ENCODE measurements at places on chromosomes 5 and 9.
A peak's percentile ranks its signal among the peaks of the same experiment; 100 is the strongest.

GRCh38 chr5:150598006-150598405, 42.5 kb upstream of the SYNPO start:
- no peak for DNase-seq

DNA sequence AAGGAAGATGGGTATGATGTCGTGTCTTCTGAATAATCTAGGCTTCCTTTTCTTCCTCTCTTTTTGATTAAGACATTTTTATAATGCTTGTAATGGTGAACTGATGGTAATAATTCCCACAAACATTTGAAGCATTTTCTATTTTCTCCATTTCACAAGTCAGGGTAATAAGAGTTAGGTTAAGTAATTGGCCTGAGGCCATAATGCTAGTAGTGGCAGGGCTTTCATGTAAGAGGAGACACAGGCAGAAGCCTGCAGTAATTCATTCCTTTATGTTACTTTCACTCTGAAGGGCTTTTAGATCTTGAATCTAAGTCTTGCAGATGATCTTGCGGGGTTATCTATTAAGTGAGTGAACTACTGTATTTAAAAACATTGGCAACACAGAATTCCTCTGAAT, 374.9 kb downstream of the MAT2B start:
- no peak for DNase-seq

GRCh38 chr5:88660947-88661805, 221.8 kb downstream of the MEF2C start:
- peak; percentile 50 for DNase-seq

DNA sequence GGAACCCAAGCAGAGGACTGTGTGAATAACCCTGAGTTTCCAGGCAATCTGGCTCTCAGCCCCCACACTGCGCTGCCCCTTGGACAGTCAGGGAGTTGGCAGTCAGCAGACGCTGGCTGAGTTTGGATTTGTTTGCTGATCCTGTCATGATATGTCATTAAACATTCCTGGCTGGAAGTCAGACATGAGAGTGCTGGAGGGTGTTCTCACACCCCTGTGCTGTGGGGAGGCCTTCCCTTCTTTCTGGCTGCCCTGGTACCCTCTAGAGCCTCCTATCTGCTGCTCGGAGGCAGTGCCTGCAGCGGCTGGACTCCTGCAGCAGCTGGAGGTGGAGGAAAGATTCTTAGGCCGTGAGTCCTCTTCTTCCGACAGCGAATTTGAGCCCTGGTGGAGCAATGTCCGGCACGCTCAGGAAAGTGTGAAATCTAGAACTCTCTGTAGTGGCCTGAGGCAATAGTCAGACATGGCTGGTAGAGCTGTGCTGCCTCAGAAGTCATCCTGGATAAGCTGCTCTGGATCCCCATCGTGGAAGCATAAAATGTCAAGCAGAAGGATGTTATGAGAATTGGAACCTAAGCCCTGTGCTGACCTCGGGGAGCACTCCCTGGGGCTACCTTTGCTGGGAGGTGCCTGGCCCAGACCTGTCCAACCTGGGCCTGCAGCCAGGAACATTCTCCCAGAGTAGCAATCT, 72.0 kb downstream of the PDE8B start:
- DNase-seq, result no peak

DNA sequence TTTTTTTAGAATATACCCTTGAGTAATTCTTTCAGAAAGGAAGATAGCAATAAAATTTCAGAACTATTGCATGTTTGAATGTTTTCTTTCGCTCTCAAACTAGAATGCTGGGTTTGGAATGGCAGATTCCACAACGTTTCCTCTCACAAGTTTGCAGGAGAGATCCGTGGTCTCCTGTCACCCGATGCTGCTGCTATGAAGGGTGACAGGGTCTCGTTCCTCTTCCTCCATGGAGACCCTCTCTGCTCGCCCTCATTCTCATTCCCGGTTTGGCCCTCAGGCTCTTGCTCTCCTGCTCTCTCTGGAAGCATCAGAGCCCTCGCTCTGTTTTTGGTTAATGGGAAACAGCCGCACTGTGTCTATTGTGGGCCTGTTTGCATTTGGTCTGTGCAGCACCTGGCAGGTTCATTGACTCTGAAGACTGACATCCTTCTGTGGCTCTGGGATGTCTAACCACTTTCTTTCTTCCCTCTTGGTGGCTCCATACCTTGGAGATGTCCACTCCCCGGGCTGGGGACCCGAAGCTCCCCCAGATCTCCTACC, 12.6 kb upstream of the FAM163B start:
- no peak for DNase-seq

DNA sequence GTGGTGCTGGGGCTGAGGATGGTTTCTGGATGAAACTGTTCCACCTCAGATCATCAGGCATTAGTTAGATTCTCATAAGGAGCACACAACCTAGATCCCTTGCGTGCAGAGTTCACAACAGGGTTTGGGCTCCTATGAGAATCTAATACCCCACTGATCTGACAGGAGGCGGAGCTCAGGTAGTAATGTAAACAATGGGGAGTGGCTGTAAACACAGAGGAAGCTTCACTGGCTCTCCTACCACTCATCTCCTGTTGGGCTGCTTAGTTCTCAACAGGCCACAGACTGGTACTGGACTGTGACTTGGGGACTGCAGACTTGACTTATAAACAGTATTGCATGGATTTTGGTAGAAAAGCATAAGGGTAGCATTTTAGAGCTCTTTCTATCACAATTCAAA, 870.7 kb upstream of the CDH10 start:
- DNase-seq, result no peak

GRCh38 chr5:39161578-39161977, 57.8 kb downstream of the FYB1 start:
- no peak for DNase-seq

DNA sequence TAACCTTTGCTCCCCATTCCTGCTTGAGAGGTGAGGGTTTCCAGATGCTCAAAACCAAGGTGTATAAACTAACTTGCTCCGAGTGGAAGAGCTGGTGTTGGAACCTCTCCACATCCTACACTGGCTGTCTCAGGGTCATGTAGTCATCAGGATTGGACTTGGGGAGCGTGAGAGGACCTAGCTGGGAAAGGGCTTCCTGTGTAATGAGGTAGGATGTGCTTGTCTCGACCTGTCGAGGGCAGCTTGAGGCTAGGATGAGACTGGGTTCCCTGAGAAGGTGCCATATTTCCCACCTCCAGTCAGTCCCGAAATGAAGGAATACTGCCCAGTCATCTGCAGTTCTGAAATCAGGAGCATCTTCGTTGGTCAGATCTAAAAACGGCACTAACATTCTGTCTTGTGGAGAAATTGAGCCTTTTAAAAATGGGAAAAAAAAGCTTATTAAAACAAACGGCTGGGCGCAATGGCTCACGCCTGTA, 1.3 kb downstream of the CCNI2 start:
- no peak for DNase-seq

- DNase-seq, result no peak
Observed at GRCh38 chr9:37201581-37201980, 81.2 kb downstream of the ZCCHC7 start.

DNA sequence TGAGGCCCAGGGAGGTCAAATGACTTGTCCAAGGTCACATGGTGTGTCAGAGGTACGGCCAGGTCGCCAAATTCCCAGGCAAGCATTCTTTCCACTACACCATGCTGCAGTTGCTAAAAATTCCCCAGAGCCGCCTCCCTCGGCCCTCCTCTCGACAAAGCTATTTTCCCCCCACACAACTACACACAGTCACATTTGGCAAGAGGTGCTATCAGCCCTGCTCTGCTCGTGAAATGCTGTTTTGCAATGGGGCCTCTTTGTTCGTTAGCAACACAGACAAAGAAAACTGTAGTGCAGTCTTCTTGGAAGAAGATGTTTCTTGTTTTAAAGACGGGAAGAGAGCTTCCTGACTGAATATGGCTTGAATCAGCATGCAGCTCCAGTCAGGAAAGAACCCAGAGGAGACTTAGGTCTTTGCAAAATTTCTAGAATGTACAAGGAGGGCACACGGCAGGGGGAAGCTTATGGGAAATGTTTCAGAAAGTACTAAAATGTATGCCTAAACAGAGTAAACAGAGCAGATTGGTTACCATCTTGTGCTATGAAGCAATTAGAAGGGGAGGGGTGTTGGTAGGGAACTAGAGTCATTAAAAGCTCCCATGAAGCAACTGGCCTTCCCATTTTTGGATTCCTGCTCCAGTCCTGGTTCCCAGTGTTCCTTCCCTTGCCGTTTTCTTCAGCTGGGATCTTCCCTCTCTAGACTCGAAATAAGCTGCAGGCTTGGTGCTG, 14.2 kb downstream of the SLIT3 start:
- DNase-seq, result no peak

- DNase-seq, result no peak
Observed at GRCh38 chr9:109320331-109320741, 523 bp downstream of the EPB41L4B start.

DNA sequence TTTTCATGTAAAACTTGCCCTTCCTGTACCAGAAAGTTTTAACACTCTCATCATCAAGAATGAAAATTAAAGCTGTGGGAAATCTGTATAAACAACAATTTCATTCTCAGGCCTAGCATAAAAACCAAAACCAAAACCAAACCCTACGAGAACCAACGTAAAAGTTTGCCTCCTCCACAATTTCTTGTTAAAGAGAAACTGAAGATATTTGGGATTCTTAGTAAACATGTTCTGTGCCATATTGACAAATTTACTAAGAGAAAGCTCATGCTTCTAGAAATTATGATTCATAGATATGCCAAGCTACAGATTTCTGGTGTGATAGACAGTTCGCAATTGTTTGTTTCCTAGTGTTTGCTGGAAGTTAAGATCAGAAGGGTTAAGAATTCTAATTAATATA, 801.0 kb upstream of the NUDT12 start:
- no peak for DNase-seq

DNA sequence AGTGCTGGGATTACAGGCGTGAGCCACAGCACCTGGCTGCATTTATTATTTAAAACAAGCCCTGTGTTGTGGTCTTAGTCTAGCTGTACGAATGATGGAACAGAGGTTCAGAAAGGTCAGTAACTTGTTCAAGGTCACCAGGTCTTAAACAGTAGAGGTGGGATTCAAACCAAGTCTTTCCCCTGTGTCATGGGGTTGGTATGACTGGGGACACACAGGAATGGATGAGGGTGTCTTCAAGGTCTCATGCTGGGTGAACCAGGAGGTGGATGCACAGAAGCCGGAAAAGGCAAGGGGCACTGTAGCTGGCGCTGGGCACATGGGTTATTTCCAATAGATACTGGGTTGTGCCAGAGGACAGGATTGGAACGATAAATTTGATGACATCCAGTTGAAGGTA, 32.2 kb upstream of the TJP2 start:
- no peak for DNase-seq

DNA sequence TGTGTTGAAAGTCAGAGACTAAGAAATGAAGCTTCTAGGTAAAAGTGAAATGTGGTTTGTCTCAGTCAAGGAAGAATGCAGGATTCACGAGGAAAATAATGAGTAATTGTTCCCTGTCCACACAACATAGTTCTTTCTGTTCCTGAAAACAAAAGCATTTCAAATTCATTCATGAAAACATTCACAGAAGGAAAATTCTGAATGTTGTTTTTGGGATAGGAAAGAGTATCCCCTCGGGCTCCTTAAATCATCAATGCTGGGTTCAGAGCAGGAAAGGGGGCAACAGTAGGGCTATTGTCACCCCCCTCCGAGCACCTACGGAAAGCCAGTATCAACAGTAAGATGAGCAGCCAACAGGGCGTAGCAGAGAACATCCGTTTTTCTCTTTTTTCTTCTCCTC, 769.9 kb upstream of the ADAMTS16 start:
- DNase-seq, result no peak

DNA sequence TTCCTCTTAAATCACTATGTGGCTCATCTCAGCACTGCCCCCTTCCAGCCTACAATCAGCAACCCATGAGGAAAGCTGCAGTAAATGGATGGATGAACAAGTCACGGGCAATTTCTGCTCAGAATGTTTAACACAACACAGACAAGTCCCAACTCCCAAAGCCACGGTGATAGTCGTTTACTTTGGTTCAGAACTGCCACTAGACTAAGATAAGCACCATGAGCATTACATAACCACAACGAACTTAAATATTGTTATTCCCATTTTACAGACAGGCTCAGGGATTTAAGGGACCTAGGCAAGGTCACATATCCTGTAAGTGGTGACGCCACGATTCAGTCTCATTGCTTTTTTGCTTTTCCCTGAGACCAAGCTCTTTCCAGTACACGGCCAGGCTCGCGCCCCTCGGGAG, 2.0 kb upstream of the SMIM27 start:
- no peak for DNase-seq

- DNase-seq, result no peak
Observed at GRCh38 chr9:129022037-129022436, 6.1 kb downstream of the SH3GLB2 start.

DNA sequence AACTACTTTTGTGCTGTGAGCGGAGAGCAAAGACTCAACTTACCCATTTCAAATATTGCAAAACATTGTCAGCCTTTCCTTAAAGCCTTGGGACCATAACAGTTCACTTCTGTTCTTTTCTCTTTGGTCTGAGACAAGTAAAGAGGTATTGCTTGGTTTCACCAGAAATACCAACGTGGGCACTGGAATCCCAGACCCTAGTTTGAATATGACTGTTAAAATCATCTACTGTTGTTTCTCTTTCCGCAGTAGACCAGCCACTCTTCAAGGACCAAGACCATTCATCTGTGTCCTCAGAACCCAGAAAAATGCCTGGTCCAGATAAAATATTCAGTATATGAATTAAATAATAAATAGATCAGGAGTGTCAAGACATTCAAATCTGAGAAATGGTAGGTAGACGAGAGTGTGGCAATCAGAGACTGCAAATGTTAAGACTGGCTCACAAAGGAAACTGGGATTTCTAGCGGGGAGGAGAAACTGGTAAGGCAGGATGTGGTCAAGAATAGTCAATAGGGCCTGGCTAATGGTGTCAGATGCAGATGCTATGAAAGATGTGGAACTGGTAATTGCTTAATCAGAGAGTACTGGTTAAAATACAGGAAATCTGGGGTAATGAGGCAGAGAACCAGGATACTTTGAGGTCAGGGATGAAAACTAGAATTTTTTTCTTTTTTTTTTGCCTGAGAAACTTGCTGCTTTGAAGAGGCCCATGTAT, 82.1 kb upstream of the IL33 start:
- DNase-seq, result no peak

DNA sequence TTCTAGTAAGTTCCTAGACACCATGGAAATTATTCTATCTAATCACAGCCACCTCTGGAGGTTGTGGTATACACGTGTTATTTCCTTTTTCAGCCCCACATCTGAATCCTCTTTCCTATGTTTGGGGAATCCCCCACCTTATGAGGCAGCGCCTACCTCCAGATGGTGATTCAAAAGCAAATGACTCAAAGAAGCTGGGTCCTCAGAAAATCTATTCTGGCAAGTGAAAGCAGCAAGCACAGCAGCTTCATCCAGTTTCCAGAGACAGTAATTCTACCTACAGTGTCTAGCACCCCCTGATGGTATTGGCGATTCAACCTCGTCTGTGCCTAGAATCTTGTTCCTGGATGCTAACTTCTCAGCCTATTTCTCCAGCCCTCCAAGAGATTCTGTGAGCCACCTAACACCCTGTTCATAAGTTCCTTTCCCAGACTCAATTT, 43.0 kb downstream of the STRBP start:
- DNase-seq, result peak; percentile 60

Data from activated naive CD4-positive, alpha-beta T cell treated with anti-CD3 and anti-CD28 coated beads, Interleukin-2, amount 10 ng/mL, durations not matched to agents 7 days and 5 days (primary cell).